NCI-H1930 (cell line): ENCODE measurements at places on chromosomes 2 and 18.

- DNase-seq: no peak
Observed at GRCh38 chr2:63052411-63053080, 1.9 kb downstream of the OTX1 start.

DNA sequence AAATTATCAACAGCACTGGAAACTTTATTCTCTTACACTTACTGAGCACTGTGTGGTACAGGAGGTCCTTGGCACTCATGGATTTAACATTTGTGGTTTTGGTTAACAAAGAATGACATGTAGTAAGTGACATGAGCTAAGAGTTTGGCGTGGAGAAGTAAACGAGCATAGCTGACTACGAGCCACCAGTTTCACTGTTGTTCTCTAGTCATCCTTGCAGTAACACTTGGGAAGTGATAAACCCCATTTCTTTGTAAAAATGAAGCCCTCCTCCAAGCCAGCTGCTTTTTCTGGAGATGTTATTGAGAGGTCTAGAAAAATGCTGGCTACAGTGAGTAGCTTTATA, 32.7 kb downstream of the QPCT start:
- no peak for DNase-seq

DNA sequence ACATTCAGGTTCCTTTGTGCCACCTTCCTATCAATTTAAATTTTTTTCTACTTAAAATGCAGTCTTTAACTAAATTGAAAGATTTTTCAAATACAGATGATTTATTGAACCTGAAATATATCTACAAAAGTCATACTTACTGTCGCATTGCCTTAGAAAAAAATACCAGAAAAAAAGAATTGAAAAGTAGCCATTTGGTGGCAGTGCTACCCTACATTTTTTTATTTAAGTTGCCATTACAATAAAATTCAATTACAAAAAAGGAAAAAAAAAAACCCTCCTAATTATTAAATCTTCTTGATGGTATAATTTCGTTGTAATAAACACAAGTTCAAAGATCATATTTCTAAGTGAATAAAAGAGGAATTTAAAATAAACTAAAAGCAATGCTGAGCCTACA, 43.4 kb downstream of the DSC3 start:
- DNase-seq: no peak

GRCh38 chr18:59799383-59800015, 100.3 kb upstream of the PMAIP1 start:
- DNase-seq: no peak

DNA sequence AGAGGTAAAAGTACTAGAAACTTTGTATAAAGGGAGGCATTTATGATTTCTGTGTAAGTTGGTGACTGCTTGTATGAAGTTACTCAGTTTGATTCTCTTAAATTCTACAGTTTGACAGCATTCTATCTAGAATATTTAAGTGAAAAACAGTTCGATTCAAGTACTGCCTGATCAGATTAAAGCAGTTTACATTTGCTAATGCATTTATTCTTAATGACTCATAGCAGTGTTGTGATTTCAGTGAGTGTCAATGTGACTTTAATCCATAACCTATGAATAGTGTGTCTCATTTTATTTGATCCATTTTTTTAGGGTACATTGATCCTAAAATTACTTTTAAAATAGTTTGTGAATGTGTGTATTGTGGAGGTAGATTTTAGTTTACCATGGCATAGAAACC, 35.7 kb downstream of the WDR43 start:
- no peak for DNase-seq

DNA sequence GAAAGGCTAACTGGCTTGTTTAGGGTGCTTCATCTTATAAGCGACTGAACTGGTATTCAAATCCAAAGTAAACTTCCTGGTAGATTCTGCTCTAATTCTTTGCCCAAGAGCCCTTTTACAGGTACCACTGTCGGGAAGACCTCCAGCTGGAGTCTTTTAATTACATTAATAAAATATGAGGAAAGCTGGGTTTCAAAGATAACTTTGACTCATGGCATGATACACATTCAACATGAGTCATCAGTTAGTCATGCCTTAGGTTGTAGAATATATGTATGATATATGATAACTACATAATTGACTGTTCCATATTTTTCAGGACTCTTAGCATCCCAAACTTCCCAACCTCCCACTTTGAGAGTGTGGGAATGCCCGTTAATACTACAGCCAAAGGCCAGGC, 32.3 kb downstream of the ZCCHC2 start:
- DNase-seq: no peak

DNA sequence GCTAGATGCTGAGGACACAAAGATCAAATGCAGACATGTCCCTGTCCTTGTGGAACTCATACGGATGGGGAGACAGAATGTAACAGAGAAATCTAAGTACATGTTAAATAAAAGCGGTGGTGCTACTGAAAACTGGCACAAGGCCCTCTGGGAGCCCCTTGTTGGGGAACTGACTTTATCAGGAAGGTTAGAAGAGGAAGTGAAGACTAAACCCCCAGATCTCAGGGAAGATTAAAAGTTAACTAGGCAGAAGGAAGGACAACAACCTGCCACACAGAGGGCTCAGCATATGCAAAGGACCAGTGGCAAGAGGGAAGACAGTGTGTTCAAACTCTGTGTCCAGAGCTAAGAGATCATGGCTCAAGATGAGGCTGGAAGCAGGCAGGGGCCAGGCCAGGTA, 4.8 kb downstream of the CACNB4 start:
- DNase-seq: no peak

DNA sequence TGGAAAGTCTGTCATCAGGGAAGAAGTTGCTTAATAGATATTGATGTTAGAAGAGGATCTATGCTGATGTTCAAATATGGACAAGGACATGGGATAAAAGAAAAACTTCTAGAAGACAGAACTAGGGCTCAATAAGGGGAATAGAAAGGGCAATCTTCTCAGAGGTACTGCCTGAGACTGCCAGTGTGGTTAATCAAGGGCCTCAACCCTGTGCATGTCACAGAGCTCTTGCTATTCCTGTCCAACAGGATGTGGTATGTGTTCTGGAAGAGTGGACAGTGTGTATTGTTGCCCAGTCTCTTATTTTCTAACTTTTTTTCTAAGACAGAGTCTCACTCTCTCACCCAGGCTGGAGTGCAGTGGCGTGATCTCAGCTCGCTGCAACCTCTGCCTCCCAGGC, 27.8 kb upstream of the RNF125 start:
- no peak for DNase-seq

- DNase-seq: no peak
Observed at GRCh38 chr18:69636529-69637301, 236.0 kb downstream of the DOK6 start.

GRCh38 chr2:84173041-84173440, 286.0 kb downstream of the SUCLG1 start:
- DNase-seq: no peak

DNA sequence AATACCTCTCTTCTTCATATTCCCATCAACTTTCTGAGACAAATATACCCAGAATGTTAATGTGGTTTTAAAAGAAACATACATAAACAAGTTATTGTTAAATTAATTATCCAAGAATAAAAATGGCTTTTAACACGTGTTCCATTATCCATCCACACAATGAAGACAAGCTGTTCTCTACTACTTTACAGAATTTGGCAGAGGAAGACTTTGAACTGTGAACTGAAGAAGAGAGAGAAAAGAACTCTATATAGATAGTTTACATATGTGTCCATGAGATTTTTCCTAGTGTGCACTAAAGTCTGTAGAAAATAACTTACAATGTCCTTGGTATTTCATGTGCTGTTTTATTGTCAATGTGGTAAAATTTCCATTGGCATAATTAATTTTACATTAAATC, 207.0 kb upstream of the COL3A1 start:
- DNase-seq: no peak

GRCh38 chr2:200617156-200618053, 31.6 kb downstream of the AOX1 start:
- DNase-seq: no peak

DNA sequence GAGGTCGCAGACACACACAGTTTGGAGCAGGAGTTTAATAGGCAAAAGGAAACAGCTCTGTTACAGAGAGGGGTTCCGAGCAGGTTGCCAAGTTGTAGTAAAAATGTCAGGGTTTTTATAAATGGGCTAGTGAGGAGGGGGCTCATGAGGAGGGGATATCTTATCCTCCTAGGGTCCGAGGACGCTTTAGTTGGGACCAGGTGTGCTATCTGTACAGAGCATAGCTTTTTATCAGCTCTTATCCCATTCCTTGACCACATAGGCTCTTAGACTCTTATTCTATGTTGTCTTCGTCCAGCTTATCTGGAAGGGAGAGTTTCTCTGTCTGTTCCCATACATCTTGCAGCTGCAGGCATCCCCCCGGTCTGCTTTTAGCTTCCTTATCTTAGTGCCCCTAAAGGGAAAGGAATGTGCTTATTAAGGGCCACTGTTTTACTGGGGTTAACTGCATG, 44.7 kb downstream of the PDK1 start:
- DNase-seq: no peak

DNA sequence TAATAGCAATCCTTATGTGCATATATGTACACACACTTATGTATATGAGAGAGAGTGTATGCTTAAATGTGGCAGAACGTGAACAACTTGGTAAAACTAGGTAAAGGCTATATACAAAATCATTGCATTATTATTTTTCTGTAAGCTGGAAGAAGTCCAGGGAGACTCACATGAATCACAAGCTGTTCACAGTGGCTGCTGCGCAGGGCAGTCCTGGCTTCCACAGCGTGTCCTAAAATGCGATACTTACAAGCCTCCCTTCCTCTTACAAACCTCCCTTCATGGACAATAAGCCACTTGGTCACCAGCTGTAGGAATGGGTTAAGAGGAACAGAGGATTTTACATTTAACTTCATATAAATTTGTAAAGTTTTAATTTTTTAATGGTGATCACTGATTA, 114.9 kb upstream of the AGAP1 start:
- DNase-seq: no peak

DNA sequence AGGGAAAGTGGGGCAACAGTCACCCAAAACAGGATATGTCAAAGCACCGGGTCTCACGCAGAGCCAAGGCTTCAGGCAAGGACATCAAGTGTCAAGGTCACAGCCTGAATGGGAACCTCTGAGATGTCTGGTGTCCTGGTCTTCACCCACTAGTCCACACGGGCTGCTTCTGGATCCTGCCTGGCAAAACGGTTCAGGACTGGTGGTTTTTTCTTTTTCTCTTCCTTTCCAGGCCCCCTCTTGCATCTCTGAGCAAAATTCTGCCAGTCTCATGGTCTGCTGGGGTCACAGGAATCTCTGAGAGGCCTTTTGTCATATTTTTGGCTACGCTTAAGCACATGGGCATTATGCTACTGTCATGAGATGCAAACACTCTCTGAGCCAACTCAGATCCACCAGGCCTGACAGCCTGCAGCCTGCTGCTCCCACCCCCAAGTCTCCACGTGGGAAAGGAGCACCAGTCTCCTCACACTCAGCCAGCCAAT, 518.2 kb upstream of the ZEB2 start:
- DNase-seq: no peak

DNA sequence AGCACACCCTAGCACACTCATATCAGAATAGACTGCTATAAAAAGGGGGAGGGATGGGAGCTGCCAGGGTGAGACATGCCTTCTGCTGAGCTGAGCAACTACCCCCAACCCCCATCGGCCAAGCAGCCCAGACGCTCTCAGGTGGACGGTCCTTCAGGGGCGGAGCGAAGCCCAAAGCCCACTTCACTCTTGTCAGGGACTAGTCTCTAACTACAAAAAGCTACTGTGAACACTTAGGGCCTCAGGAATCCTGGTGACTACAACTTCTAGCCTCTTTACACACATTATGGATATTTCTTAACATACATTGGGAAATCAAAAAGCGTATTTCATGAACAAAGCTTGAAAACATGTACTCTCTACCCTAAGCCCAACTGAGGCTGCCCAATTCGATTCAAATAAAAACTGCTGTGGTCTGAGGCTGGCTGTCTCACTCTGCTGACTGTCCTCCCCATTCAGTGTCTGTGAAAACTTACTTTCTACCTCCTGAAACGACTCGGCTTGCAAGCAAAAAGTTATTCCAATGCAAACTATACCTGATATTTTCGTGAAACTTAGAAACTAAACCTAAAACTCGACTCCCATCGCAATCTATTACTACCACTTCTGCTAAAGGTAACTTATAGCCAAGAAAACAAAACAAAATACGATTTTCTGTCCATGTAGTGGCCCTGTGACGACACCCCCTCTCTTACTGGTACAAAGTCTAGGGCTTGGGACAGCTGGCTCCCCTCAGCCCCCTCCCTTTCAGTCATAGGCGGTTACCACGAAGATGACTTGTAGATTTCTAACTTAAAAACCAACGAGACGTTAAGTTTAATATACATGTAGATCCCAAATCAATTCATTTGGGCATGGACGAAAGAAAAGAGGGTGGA, 1.2 kb downstream of the SERTAD2 start:
- DNase-seq: no peak

GRCh38 chr2:74205596-74205995, 7.2 kb downstream of the MTHFD2 start:
- DNase-seq: no peak

DNA sequence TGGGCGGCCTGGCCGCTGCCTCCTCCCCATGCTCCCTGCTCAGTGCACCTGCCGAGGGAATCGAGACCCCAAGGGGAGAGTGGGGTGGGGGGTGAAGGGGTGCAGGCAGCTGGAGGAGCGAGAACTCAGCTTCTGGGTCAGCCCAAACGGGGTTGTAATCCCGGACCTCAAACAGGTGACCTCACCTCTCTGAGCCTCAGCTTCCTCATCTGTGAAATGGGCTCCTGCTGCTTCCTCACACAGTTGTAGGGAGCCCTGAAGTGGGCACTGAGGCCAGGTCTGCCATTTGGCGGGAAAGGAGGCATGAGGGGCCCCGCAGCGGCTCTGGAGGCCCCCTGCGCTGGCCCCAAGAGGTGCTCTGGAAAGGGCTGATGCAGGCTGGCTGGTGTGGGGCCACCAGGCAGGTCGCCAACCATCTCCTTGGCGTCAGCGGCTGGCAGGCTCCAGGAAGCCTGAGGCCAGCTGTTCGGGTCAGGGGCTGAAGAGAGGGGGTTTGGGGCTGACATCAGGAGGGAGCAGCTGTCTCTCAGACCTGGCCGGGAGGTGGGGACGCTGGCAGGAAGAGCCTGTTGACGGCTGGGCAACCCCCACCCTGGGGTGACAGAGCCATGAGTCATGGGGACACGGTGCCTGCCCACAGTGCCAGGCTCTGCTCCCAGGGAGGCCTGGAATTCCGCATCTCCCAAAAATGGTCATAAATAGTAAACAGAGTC, 4.9 kb downstream of the KLHL30 start:
- DNase-seq: no peak

DNA sequence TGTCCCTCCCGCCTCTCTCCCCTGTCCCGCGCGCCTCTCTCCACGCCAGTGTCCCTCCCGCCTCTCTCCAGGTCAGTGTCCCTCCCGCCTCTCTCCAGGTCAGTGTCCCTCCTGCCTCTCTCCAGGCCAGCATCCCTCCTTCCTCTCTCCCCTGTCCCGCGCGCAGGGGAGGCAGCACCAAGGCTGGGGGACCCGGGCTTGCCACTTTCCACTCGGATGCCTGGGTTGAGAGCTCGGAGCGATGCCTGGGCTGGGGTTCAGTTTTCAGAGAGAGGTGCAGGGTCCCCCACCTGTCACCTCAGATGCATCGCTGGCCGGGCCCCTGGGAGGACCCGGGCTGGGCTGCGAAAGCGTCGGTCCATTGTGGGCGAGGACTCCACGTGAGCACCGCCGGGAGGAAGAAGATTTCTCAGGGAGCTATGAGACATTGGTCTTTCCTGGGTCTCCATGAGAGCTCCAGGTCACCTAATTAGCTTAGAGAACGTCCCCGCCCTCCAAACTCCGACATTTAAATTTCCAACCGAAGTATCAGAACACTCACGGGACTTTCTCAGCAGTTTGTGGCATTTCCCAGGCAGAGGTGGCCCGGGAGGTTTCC, 2.1 kb downstream of the FBLN7 start:
- no peak for DNase-seq
